A549 (cell line): ENCODE measurements at places on chromosomes 16 and 17.

DNA sequence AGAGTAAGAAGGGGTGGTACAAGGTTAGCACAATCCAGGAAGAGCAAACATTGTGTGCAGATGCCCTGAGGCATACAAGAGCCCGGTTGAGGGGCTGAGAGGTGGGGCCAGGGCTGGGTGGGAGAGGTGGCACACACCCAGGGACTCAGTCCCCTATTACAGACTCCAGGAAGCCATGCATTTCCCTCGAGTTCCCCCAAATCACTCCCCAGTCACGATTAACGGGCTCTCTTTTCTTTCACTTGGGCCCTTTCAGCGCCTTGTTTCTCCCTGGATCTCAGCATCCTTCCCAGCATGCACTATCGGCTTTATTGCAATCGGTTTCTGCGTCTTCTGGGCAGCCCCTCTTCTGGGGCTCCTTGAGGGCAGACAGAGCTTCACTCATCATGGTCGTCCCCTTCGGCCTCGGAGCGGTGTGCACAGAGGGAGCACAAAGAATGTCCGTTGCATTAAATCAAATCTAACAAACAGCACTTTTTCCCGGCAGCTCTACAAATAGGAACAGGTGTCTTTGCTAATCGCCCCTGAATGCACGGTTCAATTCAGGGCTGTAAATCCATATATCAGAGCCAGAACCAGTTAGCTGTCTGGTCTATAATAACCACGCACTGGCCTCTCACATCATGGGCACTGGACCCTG lies 184.6 kb upstream of the HSBP1 start:
- DNase-seq, result no peak

- no peak for DNase-seq
Observed at GRCh38 chr17:39920218-39921210, 2.1 kb upstream of the GSDMB start.

DNA sequence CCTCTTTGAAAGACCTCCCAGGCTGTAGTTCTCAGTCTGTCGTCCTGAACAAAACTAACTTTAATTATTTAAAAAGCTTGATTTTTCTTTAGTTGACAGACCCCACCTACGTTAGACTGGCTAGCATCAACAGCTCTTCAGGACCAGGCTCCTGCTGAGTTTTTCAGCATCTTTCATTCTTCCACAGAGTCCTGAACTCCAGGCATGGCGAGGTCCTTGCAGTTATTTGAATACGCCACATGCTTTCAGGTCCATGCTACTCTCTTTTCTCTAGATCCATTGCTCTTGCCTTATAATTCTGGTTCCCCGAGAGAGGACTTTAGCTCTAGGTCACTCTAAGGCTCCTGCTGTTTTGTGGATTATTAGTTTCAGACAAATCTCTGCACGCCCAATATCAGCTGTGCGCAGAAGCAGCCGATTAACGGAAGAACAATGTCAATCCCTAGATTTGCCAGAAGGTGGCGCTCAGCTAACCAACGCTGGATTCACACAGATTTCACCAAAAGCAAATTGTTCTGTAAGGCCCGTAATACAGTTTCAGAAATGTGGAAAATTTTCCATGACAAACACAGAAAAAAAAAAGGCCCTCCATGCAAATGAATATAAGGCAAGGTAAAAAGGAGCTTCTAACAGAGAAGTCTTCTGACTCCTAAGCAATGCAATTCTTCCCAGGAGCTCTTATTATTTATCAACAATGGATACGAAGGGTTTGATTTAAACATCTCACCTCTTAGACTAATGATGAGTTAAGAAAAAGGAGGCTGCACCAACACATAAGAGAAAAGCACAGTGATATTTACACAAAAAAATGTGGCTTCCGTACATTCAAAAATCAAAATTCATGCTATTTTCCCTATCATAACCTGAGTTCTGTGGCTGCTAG lies 33.5 kb upstream of the BCO1 start:
- DNase-seq, result peak; percentile 61

DNA sequence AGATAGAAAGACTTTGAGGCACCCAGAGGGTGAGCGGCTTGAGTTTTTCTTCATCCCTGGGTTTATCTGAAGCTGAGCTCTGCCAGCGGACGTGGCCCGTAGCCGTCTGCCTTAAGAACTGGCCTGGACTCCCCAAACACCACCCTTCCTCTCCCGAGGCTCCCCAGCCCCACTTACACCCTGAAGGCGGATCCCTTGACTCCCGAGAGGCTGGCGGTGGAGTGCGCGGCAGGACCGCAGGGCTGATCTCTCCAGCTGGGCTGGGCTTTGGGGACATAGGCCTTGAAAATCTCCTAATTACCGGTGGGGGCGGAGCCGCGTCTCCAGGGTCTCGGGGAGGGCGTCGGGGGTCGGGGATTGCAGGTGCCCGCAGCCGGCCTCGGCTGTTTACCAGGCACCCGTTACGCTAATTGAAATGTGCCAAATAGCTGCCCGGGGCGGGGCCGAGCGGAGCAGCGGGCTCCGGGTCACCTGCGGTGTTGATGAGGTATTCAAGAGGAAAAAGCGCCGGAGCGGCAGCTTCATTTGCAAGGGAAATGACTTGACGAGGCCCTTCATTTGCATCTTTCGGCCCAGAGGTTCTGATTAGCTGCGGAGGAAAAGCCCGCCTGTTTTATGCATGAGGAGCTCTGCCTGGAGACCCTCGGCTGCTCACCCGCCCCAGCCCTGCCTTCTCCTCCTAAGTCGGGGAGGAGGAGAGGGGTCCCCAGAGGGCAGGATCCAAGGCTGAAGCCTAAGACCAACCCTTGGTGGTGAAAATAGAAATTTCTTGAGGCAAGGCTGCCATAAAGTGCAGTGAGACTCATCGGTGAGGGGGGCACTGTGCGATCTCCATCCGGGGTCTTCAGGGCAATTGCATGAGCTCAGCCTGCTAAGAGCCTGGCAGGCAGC lies 100.7 kb downstream of the MGAT5B start:
- no peak for DNase-seq

- DNase-seq, result no peak
Observed at GRCh38 chr17:65442250-65442649, 119.2 kb downstream of the AXIN2 start.

GRCh38 chr16:88437367-88437964 lies 15.6 kb upstream of the ZFPM1 start:
- peak; percentile 52 for DNase-seq

DNA sequence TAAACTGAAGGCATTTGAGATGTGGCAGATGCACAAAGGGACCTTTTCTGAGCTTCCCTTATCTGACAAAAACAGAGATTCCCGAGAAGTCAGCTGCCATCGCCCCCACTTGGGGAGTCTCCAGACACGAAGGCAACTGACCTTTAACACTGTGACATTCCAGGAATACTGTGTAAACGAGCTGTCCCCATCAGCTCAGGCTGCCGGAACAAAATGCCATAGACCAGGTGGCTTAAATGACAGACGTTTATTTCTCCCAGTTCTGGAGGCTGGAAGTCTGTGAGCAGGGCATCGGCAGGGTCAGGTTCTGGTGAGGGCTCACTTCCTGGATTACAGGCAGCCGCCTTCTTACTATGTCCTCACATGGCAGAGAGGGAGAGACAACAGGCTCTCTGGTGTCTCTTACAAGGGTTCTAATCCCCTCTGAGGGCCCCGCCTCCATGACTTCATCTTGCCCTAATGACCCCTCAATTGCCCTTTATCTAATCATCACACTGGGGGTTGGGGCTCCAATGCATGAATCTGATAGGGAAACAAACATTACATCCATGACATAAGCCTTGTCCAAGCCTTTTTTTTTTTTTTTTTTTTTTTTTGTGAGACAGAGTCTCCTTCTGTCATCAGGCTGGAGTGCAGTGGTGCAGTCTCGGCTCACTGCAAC lies 178.5 kb upstream of the RPL38 start:
- DNase-seq, result no peak

GRCh38 chr16:66360624-66361324 lies 5.7 kb upstream of the CDH5 start:
- no peak for DNase-seq

DNA sequence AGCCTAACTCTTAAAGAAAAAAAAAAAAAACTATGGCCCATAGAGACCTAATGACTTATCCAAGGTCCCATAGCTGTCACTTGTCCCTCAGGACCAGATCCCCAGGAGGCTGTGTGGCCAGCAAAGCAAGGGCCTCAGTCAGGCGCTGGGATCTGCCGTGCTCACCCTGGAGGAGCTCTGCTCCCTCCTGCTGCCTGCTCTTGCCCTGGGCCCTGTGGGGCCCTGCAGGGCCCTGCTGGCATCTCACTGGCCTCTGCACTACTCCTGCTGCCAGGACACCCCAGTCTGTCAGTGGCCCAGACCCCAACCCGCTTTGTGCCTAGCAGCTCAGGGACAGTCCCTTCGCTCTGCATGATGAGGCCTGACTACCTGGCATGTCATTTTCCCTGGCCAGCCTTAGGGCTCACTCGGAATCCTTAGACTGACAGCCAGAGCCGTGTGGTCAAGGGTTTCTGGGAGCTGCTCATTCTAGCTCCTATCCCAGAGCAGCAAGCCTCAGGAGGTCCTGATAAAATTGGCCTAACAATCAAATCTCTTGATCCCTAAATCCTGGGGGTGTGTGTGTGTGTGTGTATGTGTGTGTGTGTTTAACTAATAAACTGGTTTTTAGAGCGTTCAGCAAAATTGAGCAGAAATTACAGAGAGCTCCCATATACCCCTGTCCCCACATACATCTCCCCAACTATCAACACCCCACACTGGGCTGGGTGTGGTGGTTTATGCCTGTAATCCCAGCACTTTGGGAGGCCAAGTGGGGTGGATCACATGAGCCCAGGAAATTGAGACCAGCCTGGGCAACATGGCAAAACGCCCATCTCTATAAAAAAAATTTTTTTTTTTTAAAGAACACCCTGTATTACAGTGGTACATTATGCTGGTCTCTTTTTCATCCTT lies 21.7 kb downstream of the KATNIP start:
- no peak for DNase-seq

DNA sequence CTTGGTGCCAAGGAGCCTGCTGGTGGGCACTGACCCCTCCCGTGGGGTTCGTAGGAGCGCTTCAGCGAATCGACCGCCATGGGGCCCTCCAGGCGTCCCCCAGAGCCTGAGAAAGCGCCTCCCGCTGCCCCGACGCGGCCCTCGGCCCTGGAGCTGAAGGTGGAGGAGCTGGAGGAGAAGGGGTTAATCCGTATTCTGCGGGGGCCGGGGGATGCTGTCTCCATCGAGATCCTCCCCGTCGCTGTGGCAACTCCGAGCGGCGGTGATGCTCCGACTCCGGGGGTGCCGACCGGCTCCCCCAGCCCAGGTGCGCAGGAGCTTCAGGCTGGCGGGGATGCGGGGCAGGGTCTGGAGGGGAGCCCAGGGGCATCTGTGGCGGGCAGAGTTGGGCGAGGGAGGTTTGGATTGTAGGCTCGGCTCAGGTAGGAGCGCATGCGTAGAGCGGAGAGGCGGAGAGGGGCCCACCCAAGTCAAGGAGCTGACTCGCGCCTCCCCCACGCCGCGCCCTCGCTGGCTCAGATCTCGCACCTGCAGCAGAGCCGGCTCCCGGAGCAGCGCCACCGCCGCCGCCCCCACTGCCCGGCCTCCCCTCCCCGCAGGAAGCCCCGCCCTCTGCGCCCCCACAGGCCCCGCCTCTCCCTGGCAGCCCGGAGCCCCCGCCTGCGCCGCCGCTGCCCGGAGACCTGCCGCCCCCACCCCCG lies 19.8 kb downstream of the FMNL1 start:
- no peak for DNase-seq

DNA sequence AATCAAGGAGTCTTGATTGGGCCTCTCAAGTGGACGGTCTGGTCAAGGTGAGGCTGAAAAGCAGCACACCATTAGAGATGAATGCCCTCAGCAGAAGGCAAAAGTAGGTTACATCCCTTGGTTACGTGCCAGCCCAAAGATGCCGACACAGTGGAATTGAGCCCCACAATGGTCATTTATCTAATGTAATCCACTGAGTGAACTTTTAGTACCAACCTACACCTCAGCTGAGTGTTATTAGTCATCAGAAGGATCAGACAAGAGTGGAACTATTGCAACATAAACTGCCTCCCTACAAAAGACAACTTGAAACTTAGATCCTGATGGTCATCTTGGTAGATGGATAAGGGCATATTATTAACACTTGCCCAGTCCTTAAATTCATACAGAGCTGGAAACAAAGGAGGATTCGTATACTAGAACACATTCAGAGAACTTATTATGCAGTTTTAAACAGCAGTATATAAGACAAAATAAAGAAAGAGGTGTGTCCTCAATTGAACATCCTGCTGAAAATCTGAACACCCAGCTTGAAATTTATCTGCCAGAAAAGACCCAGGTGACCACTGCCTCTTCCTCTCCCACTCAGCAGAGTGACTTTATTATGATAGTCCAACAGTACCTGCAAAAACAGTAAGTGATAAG lies 2.8 kb downstream of the DCUN1D3 start:
- DNase-seq, result no peak

- peak; percentile 61 for DNase-seq
Observed at GRCh38 chr16:22948603-22949368, 134.8 kb downstream of the HS3ST2 start.

- DNase-seq, result no peak
Observed at GRCh38 chr16:12323007-12323758, 346.6 kb downstream of the SNX29 start.

DNA sequence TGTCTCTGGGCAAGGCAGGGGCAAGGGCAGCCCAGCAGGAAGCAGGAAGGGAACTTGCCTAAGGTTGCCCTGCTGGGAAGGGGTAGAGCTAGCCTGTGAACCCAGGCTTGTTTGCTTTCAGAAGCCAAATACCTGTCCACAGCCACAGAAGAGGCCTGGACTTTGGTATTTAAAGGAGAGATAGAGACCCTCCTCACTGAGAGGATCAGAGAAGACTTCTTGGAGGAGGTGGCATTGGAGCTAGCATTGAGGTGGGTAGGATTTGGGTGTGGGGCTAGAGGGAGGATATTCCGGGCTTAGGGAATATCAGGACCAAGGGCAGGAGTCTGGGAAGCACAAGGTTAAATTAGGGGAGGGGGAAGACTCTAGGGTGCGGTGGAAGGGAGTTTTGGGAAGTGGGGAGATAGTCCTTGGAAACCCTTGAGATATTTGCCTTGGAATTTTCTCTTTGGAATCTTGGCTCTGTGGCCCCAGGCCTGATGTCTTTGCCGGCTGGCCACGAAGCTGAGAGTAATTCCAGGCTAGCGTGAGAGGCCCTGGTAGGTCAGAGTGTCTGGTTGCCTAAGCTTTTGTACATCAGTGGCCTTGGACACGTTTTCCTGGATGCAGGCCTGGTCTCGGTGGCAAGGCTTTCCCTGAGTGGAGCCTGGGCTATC lies 13.1 kb upstream of the ETV4 start:
- no peak for DNase-seq

GRCh38 chr16:84520725-84521496 lies 16.5 kb upstream of the MEAK7 start:
- DNase-seq, result no peak

GRCh38 chr16:30185683-30186421 lies 2.5 kb downstream of the CORO1A start:
- DNase-seq, result no peak

- DNase-seq, result no peak
Observed at GRCh38 chr16:81265658-81266451, 27.4 kb downstream of the BCO1 start.
